ENCODE measurements at places on chromosomes 6 and 20.
A peak's percentile ranks its signal among the peaks of the same experiment; 100 is the strongest.

DNA sequence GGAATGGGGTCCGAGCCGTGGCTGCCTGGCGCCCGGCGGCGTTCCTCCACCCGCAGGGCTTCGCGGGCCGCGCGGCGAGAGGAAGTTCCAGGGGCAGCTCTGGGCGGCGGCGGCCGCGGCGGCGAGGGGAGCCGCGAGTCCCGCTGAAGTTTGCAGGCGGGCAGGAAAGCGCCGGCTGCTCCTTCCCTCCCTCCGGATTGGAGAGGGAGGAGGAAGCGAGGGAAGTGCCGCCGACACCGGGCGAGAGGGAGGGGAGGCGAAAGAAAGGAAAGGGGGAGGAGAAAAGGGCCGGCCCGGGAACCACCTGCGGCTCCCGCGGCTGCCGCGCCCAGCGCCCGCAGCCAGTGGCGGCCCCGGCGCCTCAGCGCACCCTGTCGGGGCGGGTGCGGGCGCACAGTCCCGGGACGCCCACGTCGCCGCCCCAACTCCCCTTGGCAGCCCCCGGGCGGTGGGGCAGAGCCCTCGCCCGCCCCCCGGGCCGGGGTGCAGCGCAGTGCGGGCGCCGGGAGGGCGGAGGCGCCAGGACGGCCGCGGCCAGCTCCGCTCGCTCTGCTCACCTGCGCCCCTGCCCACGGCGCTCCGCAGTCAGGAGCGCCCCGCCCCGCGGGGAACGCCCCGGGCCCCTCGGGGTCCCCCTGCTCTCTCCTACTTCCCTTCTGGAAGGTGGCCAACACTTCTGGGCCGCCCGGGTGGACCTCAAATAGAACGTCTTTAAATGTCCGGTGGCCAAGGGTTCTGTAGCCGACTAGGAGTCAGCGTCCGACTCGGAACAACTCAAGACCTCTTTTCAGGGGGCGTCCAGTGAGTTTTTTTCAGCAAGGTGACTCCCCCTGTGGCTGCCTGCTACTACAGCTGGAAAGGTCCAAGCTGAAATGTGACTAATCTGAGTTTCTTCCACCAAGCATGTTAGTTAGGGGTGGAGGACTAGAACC lies 80.3 kb upstream of the CCDC28A start:
- DNase-seq, result no peak

- DNase-seq, result no peak
Observed at GRCh38 chr20:52231230-52231746, 39.7 kb upstream of the ZFP64 start.

DNA sequence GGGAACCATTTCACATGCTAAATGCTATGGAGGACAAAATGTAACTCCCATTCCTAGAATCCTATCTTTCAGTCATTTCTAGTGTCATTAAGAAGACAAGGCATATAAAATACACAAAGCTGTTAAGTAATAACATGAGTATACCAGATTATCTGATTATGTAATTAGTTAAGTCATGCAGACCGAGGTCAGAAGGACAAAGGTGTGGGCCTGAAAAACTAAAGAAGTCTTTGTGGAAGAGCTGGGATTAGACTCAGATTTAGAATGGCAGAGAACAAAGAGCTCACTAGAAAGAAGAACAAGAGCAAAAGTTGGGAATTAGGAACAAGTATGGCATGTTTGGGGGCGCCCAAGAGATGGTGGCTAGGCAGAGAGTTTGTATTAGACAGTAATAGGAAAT lies 37.0 kb downstream of the EFHC1 start:
- no peak for DNase-seq

- DNase-seq, result no peak
Observed at GRCh38 chr6:15754035-15754705, 91.3 kb upstream of the DTNBP1 start.

- no peak for DNase-seq
Observed at GRCh38 chr6:79375635-79376337, 141.3 kb upstream of the HMGN3 start.

DNA sequence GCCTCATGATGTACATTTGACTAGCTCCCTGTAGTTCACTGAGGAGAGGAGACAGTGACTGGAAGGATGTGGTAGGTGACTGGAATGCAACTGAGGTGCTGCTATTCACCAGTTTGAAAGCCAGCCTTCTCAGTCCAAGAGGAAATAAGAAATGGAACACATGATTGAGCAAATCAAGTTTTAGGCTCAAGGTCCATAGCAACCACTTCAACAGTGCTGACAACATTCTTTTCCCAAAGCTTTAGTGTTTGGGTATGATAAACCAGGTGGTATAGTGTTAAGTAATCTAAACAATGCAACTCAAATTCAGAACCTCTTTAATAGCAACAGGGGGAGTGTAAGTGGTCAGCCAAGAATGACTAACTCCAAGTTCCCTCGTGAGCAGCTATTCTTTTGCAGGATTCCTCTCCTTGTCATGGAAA lies 9.2 kb downstream of the ZHX3 start:
- DNase-seq, result no peak

DNA sequence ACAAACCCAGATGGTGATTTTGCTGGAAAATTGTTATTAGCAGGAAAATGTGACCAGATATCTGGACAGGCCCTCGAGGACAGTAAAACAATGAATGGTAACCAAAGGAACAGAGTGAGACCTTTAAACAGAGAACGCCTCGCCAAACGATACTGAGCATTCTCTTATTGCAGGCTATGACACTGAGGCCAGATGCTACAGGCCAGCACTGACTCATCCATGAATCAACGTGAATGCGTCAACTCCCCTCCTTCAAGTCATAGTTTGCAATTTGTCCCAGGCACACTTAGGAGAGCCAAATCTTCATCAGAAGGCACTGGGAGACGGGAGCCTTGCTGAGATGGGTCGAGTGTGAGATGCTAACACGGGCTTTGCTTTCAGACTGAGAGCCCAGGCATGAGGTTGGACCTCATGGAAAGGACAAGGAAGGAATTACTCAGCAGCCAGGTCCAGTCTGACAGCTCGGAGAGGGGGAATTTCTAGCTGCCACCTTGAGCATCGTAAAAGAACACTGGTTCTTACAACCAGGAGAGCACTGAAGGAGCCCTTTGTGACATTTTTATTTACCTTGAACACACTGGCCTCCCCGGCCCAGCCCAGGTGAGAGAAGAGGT lies 60.7 kb downstream of the BMP7 start:
- no peak for DNase-seq

DNA sequence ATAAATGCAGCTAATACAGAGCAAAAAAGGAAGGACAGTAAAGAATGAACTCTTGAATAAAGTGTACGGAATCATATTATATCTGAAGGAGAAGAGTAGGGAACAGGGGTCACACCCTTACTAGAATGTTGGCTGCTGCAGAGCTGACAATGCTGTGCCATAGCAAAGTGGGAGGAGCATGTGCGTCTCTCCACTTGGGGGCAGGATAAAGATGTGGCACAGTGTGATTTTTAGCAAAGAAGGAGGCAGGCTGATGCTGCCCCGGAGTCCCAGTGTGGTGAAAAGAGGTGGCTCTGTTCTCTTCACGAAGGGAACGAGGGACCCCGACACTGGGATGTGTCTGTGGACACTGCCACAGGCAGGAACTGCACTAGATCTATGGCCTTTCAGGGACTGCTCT lies 67.5 kb downstream of the INSM1 start:
- DNase-seq, result no peak

DNA sequence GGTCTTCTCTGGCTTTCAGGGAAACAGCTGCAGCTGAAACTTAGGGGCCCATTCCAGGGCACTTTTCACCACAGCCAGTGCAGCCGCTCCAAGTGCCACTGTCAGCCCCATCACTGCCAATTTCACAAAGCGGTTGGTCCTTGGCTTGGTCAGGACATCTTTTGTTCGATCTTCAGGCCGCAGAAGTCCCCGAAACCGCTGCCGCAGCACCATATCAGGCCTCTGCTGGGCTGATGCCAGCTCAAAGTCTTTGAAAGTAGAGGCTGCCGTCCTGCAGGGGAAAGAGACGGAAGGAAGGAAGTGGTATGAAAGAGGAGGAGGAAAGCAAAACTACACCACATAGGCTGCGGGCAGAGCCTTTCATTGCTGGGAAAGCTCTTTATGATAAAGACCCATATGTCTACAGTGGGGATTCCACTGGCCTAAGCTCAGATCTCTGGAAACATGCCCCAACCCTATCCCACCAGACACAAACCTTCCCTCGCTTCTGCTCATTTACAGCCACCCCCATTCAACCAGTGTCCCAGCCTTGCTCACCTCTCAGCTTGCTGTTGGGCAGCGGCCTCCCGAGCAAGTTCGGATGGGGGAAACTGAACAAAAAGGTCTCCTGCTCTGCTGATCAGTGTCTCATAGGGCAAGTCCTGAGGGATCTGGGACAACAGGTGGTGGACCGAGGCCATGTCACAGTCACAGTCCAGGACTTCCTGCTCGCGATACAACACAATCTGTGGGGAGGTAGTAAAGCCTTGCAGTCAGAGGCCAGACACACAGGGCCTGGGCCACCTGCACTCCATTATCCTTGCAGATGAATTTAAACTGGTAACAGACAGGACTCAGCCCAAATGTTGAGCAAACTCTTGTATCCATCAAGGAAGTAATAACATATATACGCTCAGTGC lies 23.5 kb downstream of the TBC1D20 start:
- DNase-seq, result no peak

GRCh38 chr6:154951345-154952200 lies 43.5 kb upstream of the TIAM2 start:
- DNase-seq, result no peak

- DNase-seq, result no peak
Observed at GRCh38 chr6:33857093-33857931, 53.5 kb upstream of the MLN start.

- DNase-seq, result no peak
Observed at GRCh38 chr20:1362484-1362883, 30.4 kb downstream of the FKBP1A start.

- no peak for DNase-seq
Observed at GRCh38 chr20:35511814-35512420, 17.5 kb downstream of the C20orf173 start.

- DNase-seq, result no peak
Observed at GRCh38 chr20:19947611-19948264, 69.4 kb upstream of the NAA20 start.

DNA sequence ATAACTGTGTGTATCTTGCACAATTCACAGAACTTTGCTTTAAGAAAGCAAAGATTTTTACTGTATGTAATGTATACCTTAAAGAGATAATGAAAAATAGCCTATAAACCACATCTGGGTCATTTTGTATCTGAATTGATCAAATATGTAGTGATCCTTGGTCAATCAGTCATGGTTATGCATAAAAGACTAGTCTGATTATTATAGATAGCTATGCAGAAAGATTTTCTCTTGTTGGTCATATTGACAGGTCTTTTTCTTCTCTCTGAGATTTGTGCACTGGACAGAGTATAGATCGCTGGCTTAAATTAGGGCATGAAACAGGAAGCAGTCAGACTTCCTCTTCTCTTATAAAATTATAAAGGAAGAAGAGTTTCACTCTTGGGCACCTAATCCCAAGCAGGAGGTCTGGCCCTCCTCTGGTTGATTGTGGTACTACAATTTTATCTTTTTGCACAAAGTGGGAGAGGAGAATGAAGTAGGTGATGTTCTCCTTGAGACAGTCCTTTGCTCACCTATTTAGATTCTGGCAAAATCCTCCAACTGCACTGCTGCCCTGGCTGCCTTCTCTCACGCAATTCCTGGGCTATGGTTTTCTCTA lies 380.9 kb upstream of the RGS17 start:
- no peak for DNase-seq

- DNase-seq, result no peak
Observed at GRCh38 chr20:10551732-10552724, 116.9 kb downstream of the SLX4IP start.

DNA sequence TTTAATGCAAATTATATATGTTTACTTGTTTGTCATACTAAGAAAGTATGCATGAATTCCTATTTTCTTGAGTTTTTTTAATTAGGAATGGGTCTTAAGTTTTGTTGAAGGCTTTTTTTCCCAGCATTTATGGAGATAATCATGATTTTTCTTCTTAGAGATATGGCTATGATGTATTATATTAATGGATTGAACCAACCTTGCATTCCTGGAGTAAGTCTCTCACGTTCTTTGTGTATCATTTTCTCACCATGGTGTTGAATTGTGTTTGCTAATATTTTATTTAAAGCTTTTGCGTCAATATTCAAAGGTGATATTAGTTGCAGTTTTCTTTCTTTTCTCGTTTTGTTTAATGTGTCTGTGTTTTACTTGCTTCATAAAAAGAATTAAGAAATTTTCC lies 48.4 kb upstream of the SLC35D3 start:
- DNase-seq, result no peak

- peak; percentile 14 for DNase-seq
Observed at GRCh38 chr6:158536891-158537798, 22.7 kb upstream of the TMEM181 start.
